ENCODE measurements at places on chromosomes 16 and 17. TPM values are rescaled to one million over a fixed set of nuclear protein-coding genes. Genes with fewer than 3 reads are reported as not detected.
A peak's percentile ranks its signal among the peaks of the same experiment; 100 is the strongest.

TBC1D3H gene
- not detected for total RNA-seq

TSNAXIP1 gene
- total RNA-seq, result 0.65 TPM

MYCBPAP gene
- 3.5 TPM for total RNA-seq

GRCh38 chr16:85051683-85052082 is 24.1 kb downstream of the KIAA0513 start:
- no peaks in the 10 kb centered on the region for H3K27me3 ChIP-seq
- peaks cover 5% of the 10 kb centered on the region for H3K36me3 ChIP-seq
- H3K27ac ChIP-seq, result no peak overlapping the region
- no peak overlapping the region for H3K4me3 ChIP-seq
- peaks cover 29% of the 10 kb centered on the region for H3K4me1 ChIP-seq
- no peak for DNase-seq

GRCh38 chr17:58316260-58316960 is 12.2 kb downstream of the TSPOAP1 start:
- no peaks in the 10 kb centered on the region for H3K27me3 ChIP-seq
- DNase-seq, result peak; percentile 56
- peaks cover 10% of the 10 kb centered on the region for H3K4me1 ChIP-seq

GRCh38 chr16:89742948-89743347 is 21.6 kb downstream of the ZNF276 start:
- no peak overlapping the region for H3K27ac ChIP-seq
- H3K4me3 ChIP-seq, result no peak overlapping the region
- DNase-seq, result no peak
- H3K4me1 ChIP-seq, result peaks cover 7% of the 10 kb centered on the region
- no peaks in the 10 kb centered on the region for H3K27me3 ChIP-seq
- peaks cover 53% of the 10 kb centered on the region for H3K36me3 ChIP-seq

PRSS33 gene
- not detected for total RNA-seq

DNA sequence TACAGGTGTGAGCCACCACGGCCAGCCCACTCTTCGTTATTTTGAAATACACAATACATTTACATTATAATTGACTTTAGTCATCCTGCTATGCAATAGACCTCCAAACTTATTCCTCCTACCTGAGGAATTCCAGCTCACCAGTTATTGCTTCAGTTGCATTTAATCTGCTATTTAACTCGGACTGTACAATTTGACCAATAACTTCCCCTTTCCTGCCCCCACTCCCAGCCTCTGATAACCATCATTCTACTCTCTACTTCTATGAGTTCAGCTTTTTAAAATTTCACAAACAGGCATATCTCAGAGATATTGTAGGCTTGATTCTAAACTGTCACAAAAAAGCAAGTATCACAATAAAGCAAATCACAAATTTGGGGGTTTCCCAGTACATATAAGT is 157.0 kb downstream of the COPRS start:
- H3K36me3 ChIP-seq, result no peaks in the 10 kb centered on the region
- H3K27ac ChIP-seq, result no peak overlapping the region
- H3K27me3 ChIP-seq, result peaks cover 10% of the 10 kb centered on the region
- no peaks in the 10 kb centered on the region for H3K4me1 ChIP-seq
- no peak overlapping the region for H3K4me3 ChIP-seq

ASPA gene
- not detected for total RNA-seq

DNA sequence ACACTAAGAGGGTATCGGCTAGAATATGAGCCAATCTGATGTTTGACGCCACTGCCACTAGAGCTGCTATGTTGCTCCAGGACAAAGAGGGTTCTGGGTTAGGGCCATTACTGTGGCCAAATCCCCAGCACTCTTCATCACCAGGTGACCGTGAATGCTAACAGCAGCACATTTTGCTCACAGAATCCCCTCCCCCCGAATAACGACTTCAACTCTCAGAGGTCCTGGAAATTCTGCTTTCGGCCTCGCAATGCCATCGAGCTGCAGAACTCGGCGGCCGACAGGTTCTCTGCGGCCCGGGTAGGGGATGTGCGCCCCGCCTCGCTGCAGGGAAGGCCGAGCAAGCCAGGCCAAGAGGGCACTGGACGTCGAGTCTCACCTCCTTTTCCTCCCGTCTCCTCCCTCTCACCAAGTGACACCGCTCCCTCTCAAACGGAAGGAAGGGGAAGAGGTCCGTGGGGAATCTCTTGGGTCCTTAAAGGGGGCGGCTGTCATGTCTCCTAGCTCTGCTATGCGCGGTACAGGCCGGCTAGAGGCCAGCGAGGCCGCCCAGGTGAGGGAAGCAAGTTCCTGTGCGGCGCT is 31.9 kb downstream of the CDK5R1 start:
- peaks cover 60% of the 10 kb centered on the region for H3K4me1 ChIP-seq
- H3K36me3 ChIP-seq, result no peaks in the 10 kb centered on the region
- H3K27ac ChIP-seq, result peak overlapping the region; percentile 18
- H3K4me3 ChIP-seq, result peak overlapping the region; percentile 50
- H3K27me3 ChIP-seq, result no peaks in the 10 kb centered on the region
- DNase-seq, result no peak

GRCh38 chr16:48965386-48965785 is 316.3 kb downstream of the CBLN1 start:
- no peaks in the 10 kb centered on the region for H3K27me3 ChIP-seq
- no peak overlapping the region for H3K27ac ChIP-seq
- no peaks in the 10 kb centered on the region for H3K36me3 ChIP-seq

GRCh38 chr17:74454197-74455024 is 12.0 kb upstream of the CD300A start:
- H3K27ac ChIP-seq, result no peak overlapping the region
- peak; percentile 93 for DNase-seq
- peaks cover 15% of the 10 kb centered on the region for H3K27me3 ChIP-seq
- peaks cover 31% of the 10 kb centered on the region for H3K4me1 ChIP-seq

DNA sequence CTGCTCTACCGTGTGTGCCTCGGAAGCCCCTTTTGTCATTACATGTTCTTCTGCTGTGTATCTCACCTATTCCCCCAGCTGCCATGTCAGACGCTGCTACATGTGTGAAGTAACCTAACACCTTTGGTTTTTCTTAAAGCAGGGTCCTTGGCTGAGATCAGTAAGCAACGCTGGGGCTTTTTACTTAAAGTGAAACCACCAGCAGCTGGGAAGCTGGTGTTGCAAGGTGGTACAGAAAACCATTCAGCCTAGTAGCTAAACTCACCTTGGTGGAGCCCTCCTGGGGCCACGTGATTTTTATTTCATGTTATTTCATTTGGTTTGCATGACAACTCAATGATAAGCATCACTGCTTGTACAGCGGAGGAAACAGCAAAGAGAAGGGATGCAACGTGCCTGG is 62.6 kb downstream of the PLCG2 start:
- peaks cover 8% of the 10 kb centered on the region for H3K4me1 ChIP-seq
- H3K27ac ChIP-seq, result no peak overlapping the region
- peaks cover 5% of the 10 kb centered on the region for H3K27me3 ChIP-seq
- H3K4me3 ChIP-seq, result no peak overlapping the region

DNA sequence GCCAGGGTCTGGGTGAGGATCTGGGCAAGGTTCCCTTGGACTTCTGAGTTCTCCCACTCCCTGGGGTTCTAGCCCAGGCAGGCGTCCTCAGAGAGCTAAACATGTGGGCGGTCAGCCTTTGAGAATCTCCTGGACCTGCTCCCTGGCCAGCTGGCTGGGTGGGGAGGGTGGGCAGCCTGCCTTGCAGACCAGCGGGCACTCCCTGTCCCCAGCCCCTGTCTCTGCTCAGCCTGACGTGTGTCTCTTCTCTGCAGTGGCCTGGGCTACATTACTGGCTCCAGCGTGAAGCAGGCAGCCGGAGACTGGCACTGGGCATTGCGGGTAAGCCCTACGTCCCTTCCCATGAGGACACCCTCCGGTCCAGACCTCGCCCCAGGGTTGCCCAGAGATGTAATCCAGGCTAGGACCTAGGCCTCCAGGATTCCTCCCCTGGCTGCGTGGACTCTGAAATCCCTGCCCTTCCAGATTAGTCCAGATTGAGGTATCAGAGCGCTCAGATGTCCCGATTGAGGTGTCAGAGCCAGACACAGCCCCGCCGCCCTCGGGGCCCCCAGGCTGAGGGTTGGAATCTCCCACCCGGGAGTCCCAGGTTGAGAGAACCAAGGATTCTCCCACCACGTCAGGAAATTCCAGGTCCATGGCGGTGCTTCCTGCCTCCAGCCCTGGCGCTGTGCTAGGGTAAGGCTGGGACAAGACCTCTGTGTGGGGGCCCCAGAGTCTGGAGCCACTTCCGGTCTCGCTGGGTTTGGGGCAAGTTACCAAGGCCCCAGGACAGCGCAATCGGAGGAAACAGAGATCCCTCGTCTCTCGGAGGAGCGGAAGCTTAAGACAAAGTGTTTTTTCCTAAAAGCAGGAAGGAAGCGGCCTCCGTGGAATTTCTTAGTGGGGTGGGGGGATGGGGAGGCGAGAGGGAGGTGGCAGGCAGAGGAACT is 24.1 kb downstream of the MYBBP1A start:
- H3K27ac ChIP-seq, result no peak overlapping the region
- DNase-seq, result no peak

SBK1 gene
- total RNA-seq, result 0.85 TPM

DNA sequence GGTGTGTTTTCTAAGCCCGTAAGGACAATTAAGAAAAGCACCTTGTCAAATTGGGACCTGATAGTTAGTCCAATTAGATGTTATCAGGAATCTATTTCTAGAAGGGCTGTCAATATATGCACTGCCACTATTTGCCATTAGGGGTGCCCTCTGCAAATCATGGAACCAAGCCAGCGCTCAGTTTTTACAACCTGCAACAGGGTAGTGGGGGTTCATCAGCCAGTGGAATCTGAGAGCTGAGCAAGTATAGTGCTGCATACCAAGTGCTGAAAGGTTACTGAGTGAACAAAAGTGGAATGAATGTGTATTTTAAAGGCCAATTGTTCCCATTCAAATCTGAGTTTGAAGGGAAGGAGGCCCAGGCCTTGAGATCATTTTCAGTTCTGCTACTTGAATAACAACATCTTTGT is 10.4 kb downstream of the PRR11 start:
- peak; percentile 82 for DNase-seq
- H3K4me3 ChIP-seq, result peak overlapping the region; percentile 45
- no peaks in the 10 kb centered on the region for H3K27me3 ChIP-seq
- H3K4me1 ChIP-seq, result peaks cover 17% of the 10 kb centered on the region
- H3K27ac ChIP-seq, result peak overlapping the region; percentile 46
- peaks cover 6% of the 10 kb centered on the region for H3K36me3 ChIP-seq

DNA sequence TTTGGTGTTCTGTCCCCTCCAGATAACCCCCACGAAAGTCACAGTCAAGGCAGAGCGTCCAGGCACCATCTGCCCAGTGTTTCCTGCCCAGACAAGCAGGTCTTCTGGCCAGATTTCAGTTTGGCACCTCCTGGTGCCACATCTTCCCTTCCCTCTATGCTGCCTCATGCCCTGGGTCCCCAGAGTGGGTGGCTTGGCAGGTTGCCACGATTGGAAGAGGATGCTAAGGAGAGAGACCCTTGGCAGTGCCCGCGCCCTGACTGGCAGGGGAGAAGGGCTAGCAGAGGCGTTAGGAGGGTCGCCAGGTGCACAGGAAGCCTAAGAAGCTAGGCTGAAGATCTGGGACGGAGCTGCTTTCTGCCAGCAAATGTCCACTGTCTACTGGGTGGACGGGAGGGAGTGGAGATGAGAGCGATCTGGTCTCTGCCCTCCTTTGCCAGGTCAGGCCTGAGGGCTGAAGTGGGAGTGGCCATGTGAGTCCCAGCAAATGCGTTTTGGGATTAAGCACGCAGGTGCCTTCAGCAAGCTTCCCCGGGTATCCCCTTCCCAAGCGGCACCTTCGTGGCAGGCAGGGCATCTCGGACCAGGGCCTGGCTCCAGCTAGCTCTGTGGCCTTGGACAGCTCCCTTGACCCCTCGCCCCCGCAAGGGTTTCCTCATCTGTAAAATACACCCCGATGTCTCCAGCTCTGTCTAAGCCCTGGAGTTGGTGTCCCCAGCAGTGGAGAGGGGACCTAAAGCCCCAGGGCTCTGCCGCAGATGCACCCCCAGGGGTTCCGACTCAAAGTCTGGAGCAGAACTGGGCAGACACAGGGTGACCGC is 13.4 kb upstream of the CD300A start:
- H3K27ac ChIP-seq, result no peak overlapping the region
- no peak for DNase-seq
- H3K36me3 ChIP-seq, result no peaks in the 10 kb centered on the region
- H3K4me1 ChIP-seq, result peaks cover 23% of the 10 kb centered on the region

SLC5A11 gene
- total RNA-seq, result not detected

Data from activated CD4-positive, alpha-beta T cell treated with anti-CD3 and anti-CD28 coated beads, Interleukin-2, amount 10 ng/mL, durations not matched to agents 24 days and 14 days (primary cell).